ENCODE measurements at places on chromosomes 3 and 15.

GRCh38 chr3:132592216-132592615 lies 4.9 kb upstream of the ACKR4 start:
- DNase-seq = no peak

DNA sequence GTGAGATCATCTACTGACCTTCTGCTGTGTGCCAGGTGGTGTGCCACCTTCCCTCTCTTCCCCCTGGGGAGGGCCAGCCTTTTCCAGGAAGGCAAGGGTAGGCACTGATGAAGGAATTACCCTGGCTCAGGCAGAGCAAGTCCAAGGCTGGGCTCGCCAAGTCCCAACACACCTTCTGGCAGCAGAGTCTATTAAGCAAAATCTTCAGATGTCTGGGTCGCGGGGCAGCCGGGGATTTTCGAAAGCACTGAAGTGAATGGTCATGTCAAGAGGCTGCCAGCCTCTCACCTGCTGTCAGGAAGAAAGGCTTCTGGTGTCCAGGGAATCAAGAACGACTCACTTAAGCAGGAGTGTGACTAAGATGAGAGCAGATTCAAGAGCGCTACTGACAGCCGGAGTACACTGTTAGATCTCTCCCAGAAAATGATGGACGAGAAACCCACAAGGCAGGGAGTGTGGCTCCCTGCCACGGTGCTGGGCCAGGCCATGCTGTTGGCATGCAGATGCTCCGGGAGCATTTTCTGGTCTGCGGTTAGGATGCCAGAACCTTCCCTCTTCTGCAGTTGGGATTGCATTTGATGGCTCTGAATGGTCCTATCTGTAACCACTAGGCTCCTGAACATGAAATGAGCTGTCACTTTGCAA lies 479.8 kb downstream of the SHQ1 start:
- no peak for DNase-seq

- DNase-seq = no peak
Measured at GRCh38 chr3:173371848-173372487, 25.6 kb upstream of the NLGN1 start.

GRCh38 chr15:73856458-73857192 lies 16.7 kb upstream of the TBC1D21 start:
- DNase-seq = no peak

GRCh38 chr3:50530001-50530970 lies 26.9 kb upstream of the CACNA2D2 start:
- no peak for DNase-seq

Data from activated CD4-positive, alpha-beta T cell treated with anti-CD3 and anti-CD28 coated beads, Interleukin-10, Interleukin-2, amounts not matched to agents 100 ng/mL and 50 ng/mL, durations not matched to agents 16 hours and 8 hours (primary cell).